ENCODE measurements at places on chromosomes 7 and 10.
A peak's percentile ranks its signal among the peaks of the same experiment; 100 is the strongest.

DNA sequence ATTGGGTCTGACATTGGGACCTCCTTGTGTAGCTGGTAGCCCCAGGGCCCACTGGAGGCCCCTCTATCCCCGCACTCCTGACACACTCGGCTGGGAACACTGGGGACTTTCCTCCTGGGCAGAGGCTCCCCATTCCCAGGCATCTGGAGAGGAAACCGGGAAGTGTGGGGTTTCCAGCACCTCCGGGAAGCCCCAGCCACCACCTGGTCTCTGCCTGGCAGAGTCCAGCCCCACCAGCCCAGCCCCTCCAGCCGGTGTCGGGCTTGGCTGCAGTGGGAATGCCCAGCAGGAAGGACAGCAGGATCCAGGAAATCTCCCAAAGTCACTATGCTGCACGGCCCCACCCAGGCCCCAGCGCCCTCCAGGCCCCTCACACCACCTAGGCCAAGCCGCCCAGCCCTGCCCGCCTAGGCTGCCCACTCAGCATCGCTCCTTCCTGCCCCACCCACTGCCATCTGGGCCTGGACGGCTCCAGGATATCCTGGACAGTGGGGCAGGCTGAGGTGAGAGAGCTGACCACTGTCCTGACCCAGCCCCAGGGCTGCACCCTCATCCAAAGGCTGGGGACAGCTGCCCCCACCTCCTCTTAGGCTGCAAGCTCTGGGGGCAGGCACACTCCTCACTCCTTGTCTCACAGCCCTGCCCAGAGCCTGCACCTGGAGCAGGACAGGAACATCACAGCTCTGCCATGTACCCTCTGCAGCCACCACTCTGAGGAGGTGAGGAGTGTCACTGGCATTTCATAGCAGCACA is 11.8 kb downstream of the RASGEF1A start:
- DNase-seq: no peak

DNA sequence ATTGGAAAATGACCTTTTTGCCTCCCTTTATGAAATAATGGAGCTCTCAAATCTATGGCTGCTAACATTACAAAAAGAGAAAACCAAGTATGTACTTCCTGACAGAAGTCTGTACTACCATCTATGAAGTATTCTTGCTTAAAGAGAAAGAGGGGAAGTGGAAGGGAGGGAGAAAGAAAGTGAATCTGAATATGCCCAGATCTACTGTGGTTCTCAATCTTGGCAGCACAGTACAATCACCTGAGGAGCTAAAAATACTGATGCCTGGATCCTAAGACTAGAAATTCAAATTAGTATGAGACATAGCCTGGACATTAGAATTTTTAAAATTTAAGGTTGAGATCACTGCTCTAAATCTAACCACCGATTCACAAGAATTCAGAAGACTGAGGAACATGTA is 85.2 kb downstream of the IGF2BP3 start:
- DNase-seq: no peak

- no peak for DNase-seq
Measured at GRCh38 chr10:77195101-77195500, 442.5 kb downstream of the KCNMA1 start.

DNA sequence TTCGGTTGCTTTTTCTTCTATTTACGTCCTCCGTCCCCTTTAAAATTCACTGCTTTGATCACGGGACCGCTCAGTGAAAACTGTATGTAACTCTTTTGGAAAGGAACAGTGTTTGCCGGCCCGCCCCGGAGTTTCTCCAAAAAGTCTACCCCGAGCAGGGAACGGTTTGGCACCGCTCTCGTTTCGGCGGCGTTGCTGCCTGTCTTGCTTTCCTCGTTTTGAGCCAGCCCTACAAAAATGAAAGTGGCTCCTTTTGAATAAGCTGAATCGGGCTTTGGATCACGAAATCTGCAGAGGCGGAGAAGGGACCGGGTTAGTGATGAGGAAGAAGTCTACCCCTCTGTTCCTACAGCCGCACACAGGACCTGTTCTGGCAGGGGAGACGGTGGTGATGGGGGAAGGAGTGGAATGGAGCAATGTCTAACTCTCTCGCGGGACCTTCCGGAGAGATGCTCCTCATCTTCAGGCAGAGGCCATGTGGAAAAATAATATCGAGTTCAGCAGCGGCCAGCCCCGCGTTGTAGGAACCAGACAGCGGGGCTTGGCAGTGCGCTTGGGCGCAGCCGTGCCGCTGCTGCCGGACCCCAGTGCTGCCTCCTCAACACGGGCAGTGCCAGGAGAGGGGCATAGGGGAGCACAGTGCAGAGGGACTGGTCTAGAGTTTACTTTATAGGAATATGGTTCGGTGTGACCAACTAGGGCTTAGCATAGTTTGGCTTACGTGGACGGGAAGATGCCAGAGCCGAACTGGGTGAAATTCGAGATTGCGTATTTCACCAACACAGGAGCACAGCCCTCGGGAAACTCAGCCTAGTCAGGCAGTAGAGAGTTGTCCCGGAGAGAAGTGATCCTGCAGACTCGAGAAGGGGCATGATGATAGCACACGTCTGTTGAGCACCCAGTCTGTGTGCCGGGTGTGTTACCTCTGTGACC is 1.4 kb downstream of the HTRA1 start:
- DNase-seq: peak; percentile 63

- DNase-seq: no peak
Measured at GRCh38 chr7:27608776-27609495, 53.7 kb downstream of the HIBADH start.
